Midbrain (tissue), 1 donor: ENCODE measurements at places on chromosomes 16 and 17.

DNA sequence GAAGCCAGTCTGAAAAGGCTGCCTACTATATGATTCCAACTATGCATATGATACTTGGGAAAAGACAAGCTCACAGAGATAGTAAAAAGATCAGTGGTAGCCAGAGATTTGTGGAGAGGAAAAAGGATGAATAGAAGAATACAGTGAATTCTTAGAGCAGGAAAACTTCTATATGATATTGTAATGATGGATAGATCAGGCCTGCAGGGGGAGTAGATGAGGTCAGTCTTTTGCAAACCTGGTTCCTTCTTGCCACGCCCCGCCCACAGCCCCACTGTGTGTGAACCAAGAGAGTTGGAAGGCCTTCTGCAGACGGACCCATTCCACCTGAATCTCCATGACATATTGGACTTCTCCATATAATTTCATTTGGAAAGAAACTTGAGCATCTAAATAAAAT, 761 bp upstream of the CCL8 start:
- no peak for DNase-seq

DNA sequence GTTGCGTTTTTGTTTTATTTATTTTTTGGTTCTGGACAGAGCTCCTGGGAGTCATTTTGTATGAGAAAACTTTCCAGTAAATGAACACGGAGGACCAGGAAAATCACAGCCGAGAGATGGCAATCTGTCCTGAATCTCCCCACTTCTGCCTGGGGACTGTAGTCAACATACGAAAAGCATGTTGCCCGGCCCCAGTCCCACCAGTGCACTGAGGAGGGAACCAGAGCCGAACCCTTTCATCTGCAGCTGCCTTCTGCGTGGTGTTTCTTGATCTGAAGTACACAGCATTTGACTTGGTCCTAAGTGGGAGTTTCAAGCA, 18.9 kb downstream of the SNX11 start:
- no peak for DNase-seq

GRCh38 chr16:86272744-86273143, 237.6 kb upstream of the FOXF1 start:
- DNase-seq = no peak

- DNase-seq = no peak
These were observed 64.2 kb upstream of the TNRC6C start for GRCh38 chr17:77894126-77894956.

- peak; percentile 94 for DNase-seq
These were observed 21.4 kb downstream of the MYBBP1A start for GRCh38 chr17:4533523-4534504.

GRCh38 chr17:47270946-47271705, 17.5 kb downstream of the ITGB3 start:
- no peak for DNase-seq

DNA sequence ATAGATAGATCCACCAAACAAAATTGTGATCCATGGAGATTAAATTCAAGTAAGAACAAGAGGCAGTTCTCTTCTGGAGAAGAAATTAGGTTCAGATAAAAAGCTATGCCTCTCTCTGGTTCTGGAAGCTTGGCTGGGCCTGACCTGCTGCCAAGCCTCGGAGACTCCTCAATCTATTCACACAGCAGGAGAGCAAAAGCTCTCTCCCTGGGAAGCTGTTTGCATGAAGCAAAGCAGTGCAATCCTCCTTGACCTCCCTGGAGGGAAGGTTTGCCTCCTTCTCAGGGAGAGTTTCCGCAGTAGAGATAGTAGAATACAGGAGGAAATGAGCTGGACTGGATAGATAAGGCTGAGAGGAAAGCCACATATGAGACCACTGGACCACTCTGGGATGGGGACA, 78.1 kb upstream of the GNAO1 start:
- no peak for DNase-seq

DNA sequence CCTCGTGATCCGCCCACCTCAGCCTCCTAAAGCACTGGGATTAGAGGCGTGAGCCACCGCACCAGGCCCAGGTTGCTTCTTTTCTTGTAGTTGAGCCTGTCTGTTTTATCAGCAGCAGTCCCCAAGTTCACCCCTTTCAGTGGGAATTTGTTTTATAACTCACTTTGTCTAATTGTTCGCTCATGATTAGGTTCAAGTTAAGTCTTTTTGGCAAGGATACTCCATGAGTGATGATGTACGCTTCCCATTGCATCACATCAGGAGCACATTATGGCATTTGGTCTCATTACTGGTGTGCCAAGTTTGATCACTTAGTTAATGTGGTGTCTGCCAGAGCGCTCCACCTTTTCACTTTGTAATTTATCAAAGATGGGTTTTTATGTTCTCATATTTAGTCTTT, 14.4 kb upstream of the GJD3 start:
- no peak for DNase-seq

DNA sequence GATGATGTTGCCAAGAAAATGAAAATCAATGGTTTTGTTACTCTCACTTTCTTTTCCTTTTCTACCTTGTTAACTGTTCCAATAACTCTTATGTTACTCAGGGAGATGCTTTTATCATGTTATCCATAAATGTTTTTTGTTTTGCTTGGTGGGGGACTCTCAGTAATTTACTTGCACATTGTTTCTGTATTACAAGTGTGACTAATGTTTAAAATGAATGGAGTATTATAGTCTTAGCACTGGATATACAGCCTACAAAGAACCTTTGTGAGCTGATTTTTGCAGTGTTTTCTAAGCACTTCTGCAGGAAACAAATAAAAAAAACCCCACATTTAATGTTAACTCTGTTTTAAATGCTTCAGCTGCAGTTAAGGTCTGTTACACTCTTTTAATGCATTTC, 12.1 kb downstream of the VMP1 start:
- peak; percentile 53 for DNase-seq

DNA sequence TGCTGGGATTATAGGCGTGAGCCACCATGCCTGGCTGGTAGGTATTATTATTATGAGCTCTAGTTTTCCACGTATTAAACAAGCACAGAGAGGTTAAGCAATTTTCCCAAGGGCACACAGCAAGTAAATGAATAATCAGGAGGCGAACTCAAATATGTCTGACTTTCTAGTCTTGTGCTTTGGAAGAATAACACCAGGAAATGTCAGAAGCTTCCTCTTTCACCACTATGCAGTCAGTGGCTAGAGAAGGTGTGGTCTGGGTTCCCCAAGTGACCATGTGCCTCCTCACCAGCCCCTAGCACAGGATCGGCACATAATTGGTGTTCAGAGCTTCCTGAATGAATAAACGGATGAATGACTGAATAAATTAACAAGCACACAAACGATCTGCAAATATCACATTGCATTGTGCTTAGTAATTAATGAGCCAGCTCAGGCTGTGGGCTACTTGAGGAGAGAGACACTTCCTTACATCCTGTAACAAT, 21.6 kb upstream of the SCNN1B start:
- DNase-seq = no peak

DNA sequence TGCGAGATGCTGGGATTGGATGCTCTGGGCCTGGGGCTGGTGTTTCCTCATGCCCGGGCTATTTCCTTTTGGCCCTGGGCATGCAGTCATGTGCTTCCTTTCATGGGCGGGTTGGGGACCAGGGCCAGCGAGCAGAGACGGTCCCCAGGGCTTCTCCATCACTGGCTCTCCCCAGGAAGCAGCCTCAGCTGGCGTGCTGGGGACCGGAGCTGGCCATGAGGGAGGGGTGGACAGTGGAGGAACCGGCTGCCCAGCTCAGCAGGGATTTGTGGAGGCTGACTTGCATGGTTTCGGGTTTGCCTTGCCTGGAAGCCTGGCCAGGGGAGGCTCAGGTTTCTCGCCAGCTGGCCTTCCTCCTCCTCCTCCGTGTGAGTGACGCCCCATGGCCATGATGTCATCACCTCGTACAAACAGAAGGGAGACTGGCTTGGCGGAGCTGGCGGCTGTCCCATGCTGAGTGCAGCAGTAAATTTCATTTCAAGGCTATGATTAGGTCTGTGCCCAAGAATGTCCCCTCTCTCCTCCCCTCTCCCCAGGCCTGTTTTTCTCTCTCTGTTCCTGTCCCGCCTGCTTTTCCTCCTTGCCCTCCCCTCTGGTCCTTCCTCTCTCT, 8.9 kb upstream of the TIMP2 start:
- peak; percentile 82 for DNase-seq

GRCh38 chr16:88504489-88505404, 51.7 kb downstream of the ZFPM1 start:
- DNase-seq = no peak

- no peak for DNase-seq
These were observed 70.8 kb downstream of the MMD start for GRCh38 chr17:55350825-55351205.

DNA sequence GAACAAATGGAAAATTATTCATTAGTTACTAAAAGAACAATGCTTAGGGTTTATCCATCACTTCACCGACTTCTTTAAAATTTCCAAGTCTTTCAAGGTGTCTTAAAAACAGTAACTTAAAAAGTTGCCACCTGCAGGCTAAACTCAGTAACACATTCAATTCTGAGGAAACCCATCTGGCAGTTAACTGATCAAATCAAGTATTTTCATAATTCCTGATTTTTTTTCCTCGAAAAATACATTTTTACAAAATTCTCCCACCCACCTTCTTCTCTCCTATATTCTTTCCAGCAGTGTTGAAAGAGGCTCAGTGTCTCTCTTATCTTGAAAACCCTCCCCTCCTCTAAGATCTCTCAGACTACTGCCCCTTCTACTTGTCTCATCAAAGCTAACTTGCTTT, 29.9 kb downstream of the PARN start:
- no peak for DNase-seq

DNA sequence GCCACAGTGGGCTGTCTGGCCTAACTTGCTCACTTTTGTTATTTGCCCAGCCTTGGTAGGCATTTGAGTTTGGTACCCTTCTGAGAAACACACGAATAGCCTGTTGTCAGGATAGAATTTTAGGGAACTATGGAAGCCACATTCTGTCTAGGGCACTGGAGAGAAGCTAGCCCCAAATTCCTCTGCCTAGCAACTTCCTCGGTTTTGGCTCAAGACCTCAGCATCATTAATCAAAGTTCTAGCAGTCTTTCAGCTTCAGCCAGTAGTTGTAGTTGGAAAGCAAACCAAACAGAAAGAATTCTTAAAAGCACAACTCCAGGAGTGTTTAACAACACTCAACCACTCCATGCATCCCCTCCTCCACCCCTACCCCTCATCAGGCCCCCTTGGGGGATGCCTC, 572.1 kb upstream of the PSMD7 start:
- DNase-seq = no peak

DNA sequence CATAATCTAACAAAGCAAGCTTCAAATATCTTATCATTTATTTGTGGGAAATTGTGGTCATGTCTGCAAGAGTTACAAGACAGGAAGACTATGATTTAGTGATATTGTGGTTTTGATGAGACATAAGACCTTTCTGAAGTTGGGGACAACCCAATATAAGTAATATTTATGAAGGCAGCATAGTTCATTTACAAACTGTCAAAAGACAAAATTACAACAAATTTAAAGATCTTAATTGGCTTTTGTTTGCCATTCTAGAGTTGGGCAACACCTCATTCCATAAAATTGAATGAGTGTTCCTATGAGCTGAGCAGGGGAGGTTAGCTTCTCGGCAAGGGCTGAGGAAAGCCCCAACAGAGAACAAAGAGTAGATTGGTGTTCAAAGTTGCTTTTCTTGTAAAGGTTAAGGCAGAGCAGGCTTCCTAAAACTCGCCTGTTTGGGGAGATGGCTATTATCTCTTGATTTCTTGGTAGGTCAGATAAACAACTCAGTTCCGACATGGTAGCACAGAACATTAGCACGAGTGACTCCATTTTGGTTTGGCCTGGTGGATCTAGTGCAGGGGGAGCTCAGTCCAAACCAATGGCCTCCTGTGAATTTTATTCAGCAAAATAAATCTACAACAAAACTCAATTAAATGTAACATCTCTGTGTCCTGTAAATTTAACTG, 10.9 kb upstream of the MMD start:
- DNase-seq = no peak

GRCh38 chr17:9001559-9001958, 19.8 kb upstream of the NTN1 start:
- no peak for DNase-seq

DNA sequence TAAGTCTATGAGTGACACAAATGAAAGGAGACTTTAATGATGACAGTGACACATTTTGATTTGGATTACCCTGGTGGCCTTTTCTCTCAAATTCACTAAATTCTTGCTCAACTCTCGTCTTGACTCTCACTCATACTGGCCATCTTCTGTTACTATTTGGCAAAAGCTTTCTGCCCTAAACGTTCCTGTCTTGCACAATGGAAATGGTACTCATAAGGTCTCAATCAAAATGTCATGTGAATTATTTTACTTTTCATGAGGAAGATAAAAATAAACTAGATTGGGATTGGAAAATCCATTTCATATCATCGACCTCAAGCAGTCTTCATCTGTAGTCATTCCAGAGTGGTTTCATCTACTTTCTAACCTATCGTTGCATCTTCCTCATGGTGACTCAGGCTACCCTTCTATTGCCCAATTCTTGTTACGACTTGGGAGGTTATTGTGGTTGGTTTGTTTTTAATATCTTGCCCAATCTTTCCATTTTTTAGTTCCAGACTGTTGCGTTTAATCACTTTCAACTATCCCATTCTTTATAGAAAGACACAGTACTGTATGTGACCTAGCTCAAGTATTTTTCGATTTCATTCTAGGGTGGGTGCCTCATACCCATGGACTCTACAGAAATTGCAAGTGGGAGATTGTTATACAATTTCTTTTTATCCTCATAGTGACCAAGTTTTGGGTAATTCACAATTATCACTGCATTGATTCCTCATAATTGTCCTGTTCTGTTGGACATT, 317.2 kb upstream of the KCNJ16 start:
- no peak for DNase-seq

GRCh38 chr16:51376080-51376479, 225.0 kb upstream of the SALL1 start:
- no peak for DNase-seq
